Activated T-helper 2 cell treated with anti-CD3 and anti-CD28 coated beads, Interferon-gamma antibody, Interleukin-2, Interleukin-4, amounts not matched to agents 10 μg/mL and 5 μg/mL and 100 μg/mL, durations not matched to agents 14 hours and 24 hours and 36 hours (primary cell): ENCODE measurements at places on chromosomes 12 and 14. TPM values are rescaled to one million over a fixed set of nuclear protein-coding genes. Genes with fewer than 3 reads are reported as not detected.

- no peak for DNase-seq
Observed at GRCh38 chr12:66541426-66541825, 137.4 kb downstream of the GRIP1 start.

- DNase-seq, result no peak
Observed at GRCh38 chr12:1553987-1554982, 40.1 kb downstream of the FBXL14 start.

- no peak for DNase-seq
Observed at GRCh38 chr14:39621223-39621622, 189.0 kb upstream of the FBXO33 start.

DNA sequence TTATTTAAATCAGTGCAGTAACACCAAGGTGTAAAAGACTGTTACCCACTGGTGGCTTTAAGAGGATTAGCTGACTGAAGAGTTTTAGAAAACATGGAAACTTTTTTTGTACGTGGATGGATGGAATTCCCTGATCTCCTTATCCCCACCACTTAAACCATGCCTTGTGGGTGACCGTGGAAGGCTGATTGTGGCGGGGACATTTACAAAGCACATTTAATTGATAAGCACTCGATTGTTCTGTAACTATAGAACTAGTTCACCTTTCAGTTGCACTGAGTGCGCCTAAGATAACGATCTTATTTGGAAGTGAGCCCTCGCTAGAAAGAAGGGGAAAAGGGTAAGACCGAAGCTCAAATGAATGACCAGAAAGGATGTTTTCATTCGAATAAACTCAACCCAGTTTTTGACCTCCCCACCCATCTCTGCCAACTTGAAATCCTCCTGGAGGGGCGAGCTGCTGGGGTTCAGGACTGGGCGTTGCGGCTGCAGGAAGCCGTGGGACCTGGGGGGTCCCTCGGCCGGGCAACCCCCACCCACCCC is 688 bp upstream of the RASSF3 start:
- DNase-seq, result no peak

POTEM gene
- total RNA-seq, result not detected in 2 replicates

TMEM253 gene
- total RNA-seq, result not detected in 2 replicates

WDHD1 gene
- 50.3 and 51.3 TPM in 2 replicates for total RNA-seq

RNU4-1 gene
- total RNA-seq, result 2,603 and 2,662 TPM in 2 replicates
